ENCODE measurements at places on chromosomes 3 and 15. TPM values are rescaled to one million over a fixed set of nuclear protein-coding genes. Genes with fewer than 3 reads are reported as not detected.
A peak's percentile ranks its signal among the peaks of the same experiment; 100 is the strongest.

GNAT1 gene
- total RNA-seq: not detected

ATP13A4 gene
- 3.2 TPM for total RNA-seq

DNA sequence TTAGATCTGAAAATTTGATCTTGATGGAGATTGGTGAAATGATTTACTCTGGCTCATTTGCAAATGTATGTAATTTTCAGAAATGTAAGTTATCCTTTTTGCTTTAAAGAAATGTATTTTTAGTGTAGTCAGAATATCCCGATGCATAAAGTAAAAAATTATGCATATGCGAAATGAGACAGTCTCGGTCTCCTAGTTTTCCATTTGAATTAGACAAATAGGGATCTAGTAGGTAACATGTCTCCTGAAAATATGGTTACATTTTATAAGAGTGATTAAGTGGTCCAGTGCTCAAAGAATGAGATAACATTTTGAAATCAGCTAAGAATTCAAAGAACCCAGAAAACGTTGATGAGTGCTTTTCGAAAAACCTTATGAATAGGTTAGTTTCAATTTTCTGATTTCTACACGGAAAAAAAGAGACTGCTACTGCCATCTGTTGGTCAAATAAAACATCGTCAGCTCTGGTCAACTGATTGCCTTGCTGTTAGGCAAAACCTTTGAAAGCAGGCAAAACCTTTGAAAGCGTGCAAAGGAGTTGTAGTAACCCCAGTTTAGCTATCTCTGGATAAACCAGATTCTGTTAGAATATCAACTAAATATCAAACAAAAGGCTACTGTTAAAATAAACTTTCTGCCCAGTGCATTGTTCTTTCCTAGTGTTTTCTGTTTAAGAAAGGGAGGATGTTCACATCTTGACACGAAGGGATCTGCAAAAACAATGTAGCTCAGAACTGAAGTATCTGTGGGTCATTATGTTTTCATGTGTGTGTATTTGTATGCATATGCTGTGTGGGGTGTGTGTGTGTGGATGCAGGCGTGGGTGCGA lies 59.3 kb upstream of the CHMP2B start:
- peaks cover 4% of the 10 kb centered on the region for H3K27me3 ChIP-seq
- H3K36me3 ChIP-seq: no peaks in the 10 kb centered on the region
- peaks cover 3% of the 10 kb centered on the region for H3K4me1 ChIP-seq
- peak; percentile 10 for DNase-seq

DNA sequence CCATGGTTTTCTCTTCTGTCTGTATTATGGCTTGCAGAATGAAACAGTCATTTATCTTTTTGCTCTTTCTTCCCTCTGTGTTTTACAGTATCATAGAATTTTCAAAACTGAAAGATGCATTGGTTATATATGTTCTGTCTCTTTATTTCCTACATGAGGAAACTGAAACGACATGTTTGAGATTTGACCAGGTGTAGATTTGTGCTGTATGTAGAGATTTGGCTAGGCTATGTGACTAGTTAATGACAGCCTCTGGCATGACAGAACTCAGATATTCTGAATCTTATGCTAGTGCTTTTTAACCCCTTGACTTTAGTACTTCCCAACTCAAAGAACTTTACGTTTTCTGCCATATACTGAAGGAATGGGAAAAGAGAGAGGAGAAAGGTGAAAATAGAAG lies 151.0 kb downstream of the TCF12 start:
- no peaks in the 10 kb centered on the region for H3K27me3 ChIP-seq
- peaks cover 1% of the 10 kb centered on the region for H3K36me3 ChIP-seq
- H3K4me3 ChIP-seq: no peak overlapping the region

- no peak for DNase-seq
- H3K36me3 ChIP-seq: peaks cover 64% of the 10 kb centered on the region
- peaks cover 11% of the 10 kb centered on the region for H3K4me1 ChIP-seq
- no peak overlapping the region for H3K27ac ChIP-seq
- H3K27me3 ChIP-seq: no peaks in the 10 kb centered on the region
- H3K4me3 ChIP-seq: no peak overlapping the region
Observed at GRCh38 chr3:52210550-52211046, 12.6 kb downstream of the ALAS1 start.

DNA sequence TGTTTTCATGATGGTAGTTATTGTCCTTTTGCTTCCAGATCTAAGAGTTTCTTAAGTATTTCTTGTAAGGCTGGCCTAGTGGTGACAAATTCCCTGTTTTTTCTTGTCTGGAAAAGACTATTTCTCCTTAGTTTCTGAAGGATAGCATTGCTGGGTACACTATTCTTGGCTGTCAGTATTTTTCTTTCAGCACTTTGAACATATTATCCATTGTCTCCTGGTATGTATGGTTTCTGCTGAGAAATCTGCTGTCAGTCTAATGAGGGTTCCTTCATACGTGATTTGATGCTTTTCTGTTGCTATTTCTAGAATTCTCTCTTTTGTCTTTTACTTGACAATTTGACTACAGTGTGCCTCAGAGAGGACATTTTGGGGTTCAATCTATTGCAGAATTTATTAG lies 134.3 kb downstream of the CGGBP1 start:
- peaks cover 1% of the 10 kb centered on the region for H3K36me3 ChIP-seq
- peaks cover 1% of the 10 kb centered on the region for H3K27me3 ChIP-seq
- H3K27ac ChIP-seq: no peak overlapping the region
- H3K4me3 ChIP-seq: no peak overlapping the region
- DNase-seq: no peak

GRCh38 chr3:107951126-107951525 lies 139.7 kb downstream of the CD47 start:
- no peak for DNase-seq
- H3K36me3 ChIP-seq: no peaks in the 10 kb centered on the region
- H3K4me1 ChIP-seq: peaks cover 22% of the 10 kb centered on the region
- no peak overlapping the region for H3K27ac ChIP-seq
- H3K27me3 ChIP-seq: no peaks in the 10 kb centered on the region
- no peak overlapping the region for H3K4me3 ChIP-seq

DNA sequence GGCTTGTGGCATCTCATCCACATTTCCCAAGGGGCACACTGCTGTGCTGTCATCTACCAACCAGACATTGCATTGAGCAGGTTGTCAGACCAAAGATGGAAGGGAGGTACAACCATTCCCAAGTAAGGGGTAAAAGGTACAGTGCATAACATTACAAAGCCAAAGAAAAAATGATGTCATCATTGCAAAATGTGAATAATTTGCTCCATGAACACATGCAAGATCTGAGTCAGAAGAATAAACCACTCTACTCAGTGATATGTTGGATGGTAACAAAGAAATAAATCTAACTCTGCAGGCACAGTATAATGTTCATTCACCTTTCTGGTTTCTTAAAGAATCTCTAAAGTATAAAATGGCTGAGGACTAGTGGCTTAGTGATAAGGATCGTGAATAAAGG lies 202.7 kb downstream of the MAGI1 start:
- no peaks in the 10 kb centered on the region for H3K27me3 ChIP-seq
- no peaks in the 10 kb centered on the region for H3K4me1 ChIP-seq
- H3K36me3 ChIP-seq: no peaks in the 10 kb centered on the region
- no peak for DNase-seq
- no peak overlapping the region for H3K27ac ChIP-seq

DNA sequence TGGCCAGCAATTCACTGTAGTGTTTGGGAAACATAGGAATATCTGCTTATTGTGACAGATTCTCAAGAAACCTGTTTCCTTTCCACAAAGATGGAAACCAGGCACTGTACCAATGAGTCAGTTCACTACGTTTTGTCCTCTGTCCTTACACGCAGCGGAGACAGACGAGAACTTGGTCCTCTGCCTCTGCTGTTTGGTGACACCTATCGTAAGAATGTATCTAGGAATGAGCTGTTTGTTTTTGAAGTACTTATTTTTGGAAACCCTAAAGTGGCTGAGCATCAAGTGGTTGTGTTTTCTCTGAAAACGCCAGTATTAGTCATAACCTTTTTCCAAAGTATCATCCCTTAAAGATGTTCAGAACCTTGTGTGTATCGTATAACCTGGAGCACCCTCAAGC lies 93.0 kb downstream of the PGPEP1L start:
- no peaks in the 10 kb centered on the region for H3K27me3 ChIP-seq
- peak overlapping the region; percentile 8 for H3K27ac ChIP-seq

DNA sequence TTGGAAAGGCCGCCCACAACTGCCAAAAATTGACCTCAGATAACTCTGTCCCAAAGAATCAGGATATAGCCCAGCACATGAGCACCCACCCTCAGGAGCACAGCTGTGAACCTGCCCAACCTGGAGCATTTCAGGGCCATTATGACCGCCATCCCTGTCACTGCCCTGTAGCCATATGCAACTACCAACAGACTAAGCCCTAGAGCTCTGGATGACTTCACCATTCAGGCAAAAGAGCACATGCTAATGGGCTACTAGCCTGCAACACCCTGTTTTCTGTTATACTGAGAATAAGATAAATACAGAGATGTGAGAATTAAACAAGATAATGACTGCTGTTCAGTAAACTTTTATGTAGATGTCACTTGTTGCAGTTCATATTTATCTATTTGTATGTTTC lies 45.0 kb downstream of the TXNRD3 start:
- H3K27ac ChIP-seq: no peak overlapping the region
- no peaks in the 10 kb centered on the region for H3K36me3 ChIP-seq
- no peak for DNase-seq
- peaks cover 5% of the 10 kb centered on the region for H3K4me1 ChIP-seq
- H3K27me3 ChIP-seq: no peaks in the 10 kb centered on the region

GRCh38 chr3:70137366-70137765 lies 137.8 kb downstream of the SAMMSON start:
- H3K27me3 ChIP-seq: peaks cover 4% of the 10 kb centered on the region
- no peak overlapping the region for H3K27ac ChIP-seq
- H3K36me3 ChIP-seq: no peaks in the 10 kb centered on the region

DNA sequence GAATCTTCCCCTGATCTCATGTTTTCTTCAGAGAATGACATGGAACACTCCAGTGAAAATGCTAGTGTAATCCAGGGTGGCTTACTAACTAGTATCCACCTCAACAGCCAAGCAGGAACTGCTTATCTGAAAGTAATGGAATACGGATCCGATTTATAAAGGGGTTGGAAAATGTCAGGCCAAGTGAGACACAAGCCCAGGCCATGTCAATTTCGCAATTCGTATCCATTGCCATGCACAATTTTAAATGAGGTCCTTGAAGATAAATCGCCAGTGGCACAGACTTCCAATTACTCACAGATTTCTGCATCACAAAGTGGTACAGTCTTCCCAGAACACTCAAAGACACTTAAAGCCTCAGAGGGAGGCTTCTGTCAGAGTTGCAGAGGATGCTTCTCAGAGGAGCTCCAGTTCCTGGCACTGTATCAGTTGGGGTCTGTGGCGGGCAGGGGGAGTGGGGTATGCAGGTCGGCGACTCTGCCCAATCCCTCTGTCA lies 16.5 kb upstream of the FAM240A start:
- H3K4me1 ChIP-seq: no peaks in the 10 kb centered on the region
- H3K36me3 ChIP-seq: no peaks in the 10 kb centered on the region
- no peak overlapping the region for H3K27ac ChIP-seq
- no peak overlapping the region for H3K4me3 ChIP-seq
